ENCODE measurements at places on chromosomes 5 and 9.

- DNase-seq, result no peak
Observed at GRCh38 chr9:107847978-107848964, 358.7 kb upstream of the KLF4 start.

DNA sequence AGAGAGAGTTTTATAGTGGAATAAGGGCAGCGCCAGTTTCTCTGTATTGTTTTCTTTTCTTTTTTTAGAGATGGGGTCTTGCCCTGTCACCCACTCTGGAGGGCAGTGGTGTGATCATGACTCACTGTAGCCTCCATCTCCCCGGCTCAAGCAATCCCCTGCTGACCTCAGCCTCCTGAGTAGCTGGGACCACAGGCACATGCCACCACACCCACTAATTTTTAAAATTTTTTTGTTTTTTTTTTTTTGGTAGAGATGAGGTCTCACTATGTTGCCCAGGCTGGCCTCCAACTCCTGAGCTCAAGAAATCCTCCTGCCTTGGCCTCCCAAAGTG lies 119.0 kb downstream of the PIK3R1 start:
- DNase-seq, result no peak

DNA sequence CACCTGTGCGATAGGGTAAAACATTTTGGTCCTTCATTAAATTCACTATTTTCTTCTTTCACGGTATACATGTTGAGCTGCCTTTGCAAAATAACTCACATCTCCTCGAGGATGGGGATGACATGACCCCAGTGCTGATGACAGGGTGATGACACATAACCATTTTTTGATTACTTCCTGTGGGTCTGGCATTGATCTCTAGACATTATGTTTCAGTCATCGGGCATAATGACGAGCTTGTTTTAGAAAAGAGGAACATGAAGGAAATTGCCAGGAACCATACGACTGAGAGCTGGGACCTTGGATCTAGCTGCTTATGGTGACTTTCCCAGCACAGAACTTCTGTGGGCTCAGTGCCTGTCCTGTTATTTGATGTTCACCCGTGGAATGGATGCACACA lies 25.2 kb downstream of the COL5A1 start:
- no peak for DNase-seq

DNA sequence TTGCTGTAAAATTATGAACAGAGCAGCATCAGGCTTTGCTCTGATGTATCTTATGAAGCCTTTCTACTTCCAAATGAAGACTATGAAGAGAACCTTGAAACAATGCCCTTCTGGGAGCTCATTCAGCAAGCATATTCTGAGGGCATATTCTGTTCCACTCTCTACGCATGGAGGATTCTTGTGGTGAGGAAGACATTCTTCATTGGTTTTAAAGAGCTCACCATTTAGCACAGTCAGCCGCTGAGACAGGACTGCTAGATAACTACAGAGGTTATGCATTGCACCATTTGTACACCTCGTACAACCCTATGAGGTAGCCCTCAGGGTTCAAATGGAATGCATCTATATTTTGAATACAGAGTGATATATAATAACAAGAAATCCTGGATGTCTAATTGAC lies 61.0 kb downstream of the INVS start:
- DNase-seq, result no peak

DNA sequence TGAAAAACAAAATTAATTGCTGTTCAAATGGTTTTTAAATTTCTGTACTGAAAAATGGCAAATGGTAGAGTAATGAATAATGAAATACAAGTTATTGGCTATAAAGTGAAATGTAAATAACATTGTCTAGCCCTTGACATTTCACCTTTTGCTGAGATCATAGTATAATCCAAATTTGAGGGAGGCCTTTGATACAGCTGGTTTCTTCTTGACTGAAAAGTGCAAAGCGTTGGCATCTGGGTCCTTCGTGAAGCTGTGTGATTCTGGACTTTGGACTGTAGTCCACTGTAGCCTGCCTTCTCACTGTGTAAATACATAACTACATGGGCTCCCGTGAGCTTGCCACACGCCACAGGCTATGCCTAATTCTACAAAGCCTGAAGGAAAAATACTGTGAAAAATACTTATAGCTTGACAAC lies 52.3 kb downstream of the ARHGEF28 start:
- DNase-seq, result no peak

GRCh38 chr5:64487283-64487682 lies 18.5 kb upstream of the RGS7BP start:
- DNase-seq, result no peak

DNA sequence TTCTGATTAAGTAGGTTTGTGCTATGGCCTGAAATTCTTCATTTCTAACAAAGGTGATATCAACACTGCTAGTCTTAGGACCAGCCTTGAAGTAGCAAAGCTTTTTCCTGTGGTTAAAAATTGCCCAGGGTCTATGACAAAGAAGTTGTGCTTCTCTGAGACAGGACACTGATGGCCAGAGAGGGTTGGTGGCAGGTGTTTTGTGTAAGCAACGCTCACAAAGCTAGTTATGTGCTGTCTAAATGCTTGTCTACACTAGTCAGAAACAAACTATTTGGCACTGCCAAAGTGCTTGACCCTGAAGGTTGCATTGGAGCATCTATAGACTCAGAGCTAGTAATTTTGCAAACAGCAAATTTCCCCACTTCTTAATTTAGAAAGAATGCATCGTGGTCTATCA lies 44.1 kb upstream of the SELENOP start:
- no peak for DNase-seq

- DNase-seq, result no peak
Observed at GRCh38 chr5:121273833-121274433, 577.7 kb upstream of the FTMT start.

GRCh38 chr9:27282269-27282668 lies 14.7 kb downstream of the EQTN start:
- no peak for DNase-seq

GRCh38 chr5:53027913-53028312 lies 38.8 kb downstream of the ITGA2 start:
- no peak for DNase-seq

DNA sequence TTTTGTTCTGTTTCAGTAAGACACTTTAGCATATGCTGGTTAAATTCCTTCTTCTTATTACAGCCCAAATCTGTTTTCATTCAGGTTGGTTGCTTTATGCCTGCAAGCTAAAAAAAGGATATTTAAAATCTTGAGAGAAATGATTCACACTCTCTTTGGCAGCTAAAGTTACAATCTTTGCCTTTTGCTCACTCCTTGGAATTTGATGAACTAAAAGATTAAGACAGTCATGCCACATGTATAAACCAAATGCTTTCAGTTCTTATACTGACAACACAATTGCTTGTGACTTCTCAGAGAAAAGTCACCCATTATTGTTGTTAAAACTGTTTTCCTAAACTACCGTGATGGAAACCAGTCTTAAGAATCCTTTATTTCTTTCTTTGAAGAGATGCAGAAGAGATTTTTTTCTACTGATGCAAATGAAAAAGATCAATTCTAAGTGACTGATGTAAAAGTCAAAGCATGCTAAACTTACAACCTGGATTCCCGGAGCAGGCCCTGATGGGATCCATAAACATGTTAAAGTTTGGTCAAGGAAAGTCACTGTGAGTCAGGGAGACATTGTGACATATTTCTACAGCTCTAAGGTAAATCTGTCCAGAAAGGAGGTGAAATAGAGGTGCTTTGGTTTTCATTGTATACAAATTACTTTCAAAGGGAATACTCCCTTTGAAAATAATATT lies 144.2 kb upstream of the CDH10 start:
- DNase-seq, result no peak

DNA sequence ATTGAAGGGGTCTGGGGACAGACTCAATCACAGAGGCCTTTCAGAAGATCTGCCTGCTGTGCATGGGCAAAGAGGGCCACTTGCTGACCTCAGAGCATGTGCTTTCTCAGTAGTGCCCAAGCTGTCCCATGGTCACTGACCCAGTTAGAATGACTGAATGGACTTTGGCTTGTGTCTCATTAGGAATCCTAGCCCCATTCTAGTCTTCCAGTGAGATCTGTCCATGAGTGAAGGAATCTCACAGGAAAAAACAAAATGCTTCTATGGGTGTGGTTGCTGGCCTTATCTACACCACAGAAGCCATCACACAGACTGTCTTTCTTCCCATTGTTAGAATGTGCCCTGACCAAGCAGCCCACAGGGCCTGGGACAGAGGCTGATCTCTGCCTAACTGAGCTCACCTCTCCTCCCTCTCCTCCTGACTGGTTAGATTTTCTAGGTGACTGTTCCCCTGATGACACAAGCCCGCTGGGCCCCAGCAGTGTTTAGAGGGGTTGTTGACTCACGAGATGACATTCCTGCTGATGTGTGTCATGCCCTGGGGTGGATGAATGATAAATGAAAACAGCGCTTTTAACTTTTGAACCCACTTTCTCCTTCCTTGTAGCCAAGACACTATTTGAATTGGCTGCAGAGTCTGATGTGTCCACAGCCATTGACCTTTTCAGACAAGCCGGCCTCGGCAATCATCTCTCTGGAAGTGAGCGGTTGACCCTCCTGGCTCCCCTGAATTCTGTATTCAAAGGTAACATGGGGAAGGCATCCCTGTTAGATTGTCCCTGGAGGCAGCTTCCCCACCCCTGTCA lies 24.8 kb downstream of the TGFBI start:
- no peak for DNase-seq
